Cardiac fibroblast (primary cell): ENCODE measurements at places on chromosomes 4 and X.

GRCh38 chr4:55866290-55866907 lies 13.0 kb downstream of the EXOC1 start:
- DNase-seq: peak; percentile 98

DNA sequence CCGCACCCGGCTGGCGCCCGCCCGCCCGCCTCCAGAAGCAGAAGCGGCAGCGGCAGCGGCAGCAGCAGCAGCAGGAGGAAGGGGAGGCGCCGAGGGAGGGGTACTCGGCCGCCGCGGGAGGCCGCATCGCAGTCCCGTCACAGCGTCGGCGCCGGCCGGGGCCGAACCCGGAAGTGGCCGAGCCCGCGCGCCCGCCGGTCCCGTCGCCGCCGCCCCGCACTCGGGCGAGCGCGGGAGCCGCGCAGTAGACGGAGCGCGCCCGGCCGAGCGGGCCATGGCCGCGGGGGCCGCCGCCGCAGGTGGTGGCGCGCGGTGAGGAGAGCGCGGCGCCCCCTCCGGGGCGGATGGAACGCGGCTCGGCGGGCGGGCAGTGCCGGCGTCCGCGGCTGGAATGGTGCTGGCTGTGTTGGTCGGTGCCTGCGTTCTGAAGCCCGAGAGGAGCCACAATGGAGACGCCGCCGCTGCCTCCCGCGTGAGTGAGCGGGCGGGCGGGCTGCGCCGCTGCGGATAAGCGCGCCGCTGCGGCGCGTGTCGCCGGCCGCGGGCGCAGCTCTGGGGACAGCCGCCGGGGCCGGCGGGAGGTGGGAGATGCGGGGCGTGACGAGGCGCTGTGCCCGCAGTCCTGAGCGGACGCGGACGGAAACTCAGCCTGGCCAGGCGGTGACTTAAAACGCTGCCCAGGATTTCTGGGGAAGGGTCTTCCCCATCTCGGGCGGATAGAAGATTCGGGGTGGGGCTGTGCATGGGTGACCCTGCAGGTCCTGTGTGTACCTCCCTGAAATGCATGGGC lies at the start of gene KLHL2:
Gene KLHL2, plus strand, starts transcription at position 131 of the 790 bp plus-strand sequence. Its CDS starts 316 bp downstream, at position 447.
- DNase-seq: peak; percentile 64

DNA sequence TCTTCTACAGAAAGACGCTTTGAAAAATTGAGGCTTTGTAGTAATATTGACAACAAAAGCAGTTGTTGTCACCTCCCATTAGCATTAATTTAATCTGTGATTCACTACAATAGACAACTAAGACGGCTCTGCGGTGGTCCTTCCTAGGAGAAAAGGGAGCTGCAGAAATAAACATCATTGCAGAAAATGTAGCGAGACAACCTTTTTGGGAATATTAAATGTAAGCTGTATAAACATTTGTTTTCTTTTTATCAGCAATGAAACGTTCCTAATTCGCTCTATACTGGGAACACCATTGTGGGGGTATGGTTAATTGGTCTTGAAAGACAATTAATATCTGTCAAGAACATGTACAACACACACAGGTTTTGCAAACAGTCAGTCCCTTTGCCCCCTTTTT lies 583.3 kb upstream of the TENM3 start:
- DNase-seq: no peak

- peak; percentile 35 for DNase-seq
Observed at GRCh38 chr4:110165382-110166286, 32.8 kb downstream of the ELOVL6 start.

DNA sequence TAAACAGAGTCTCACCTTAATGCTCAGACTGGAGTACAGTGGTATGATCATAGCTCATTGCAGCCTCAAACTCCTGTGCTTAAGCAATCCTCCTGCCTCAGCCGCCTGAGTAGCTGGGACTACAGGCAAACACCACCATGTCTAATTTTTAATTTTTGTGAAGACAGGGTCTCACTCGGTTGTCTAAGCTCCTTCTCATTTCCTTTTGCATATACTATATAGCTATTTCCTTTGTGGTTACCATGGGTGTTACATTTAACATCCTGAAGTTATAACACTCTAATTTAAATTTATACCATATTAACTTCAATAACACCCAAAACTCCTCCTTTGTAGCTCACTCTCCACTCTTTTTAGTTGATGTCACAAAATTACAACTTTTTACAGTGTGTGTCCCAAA lies 114.3 kb downstream of the DCK start:
- no peak for DNase-seq

- peak; percentile 41 for DNase-seq
Observed at GRCh38 chrX:30065226-30065625, 150.1 kb upstream of the MAGEB2 start.

DNA sequence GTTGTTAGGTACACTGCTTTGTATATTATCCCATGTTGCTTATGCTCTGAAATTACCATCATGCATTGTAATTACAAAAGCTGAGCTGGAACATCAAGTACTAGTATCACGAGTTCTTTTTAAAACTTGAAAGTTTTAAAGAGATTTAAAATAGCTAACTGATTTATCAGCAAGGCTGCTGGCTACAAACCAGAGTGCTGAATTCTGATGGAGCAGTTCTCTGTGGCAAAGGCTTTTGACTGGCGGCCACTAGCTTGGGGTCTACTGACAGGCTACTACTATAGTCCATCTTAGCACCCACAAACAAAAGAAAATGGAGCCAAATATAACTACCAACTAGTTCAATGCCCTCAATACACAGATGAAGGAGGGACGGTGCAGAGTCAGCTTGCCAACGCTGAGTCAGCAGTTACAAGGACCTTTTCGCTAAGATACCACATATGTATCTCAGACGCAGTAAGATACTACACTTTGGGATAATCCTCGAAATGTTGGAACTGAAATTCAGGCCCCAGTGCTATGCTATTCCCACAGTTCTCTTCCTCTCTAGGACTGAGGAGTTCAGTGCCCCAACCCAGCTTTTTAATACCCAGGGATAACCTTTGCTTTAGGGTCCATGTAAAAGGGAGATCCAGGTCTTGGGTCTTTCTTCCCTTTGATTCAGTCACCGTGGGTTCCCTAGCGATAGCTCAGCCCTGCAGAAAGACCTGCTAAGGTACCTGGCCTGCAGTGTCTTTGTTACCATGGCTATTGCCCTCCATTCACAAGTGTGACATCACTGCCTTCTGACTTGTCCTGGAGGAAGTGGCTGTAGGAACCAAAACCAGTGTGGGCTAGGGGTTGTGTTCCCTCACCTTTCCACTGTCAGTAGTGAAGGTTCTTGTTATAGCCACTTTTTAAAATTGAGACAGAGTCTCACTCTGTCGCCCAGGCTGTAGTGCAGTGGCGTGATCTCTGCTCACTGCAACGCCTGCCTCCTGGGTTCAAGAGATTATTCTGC lies 22.8 kb downstream of the MFAP3L start:
- DNase-seq: peak; percentile 12

DNA sequence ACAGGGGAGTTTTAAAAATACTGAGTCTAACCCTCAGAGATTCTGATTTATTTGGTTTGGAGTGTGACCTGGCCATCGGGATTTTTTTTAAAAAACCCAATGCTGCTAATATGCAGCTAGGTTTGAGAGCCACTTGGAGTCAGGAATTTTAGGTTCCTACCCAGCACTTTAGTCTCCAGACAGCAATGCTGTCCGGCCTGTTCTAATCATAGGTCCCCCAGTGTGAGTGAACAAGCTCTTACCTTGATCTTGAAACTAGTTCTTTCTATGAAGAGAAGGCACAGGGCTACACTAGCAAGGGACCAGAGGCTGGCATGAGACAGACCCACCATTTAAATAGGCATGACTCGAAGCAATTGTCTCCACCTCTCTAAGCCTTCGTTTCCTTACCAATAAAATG lies 103.5 kb downstream of the SMIM20 start:
- DNase-seq: no peak

DNA sequence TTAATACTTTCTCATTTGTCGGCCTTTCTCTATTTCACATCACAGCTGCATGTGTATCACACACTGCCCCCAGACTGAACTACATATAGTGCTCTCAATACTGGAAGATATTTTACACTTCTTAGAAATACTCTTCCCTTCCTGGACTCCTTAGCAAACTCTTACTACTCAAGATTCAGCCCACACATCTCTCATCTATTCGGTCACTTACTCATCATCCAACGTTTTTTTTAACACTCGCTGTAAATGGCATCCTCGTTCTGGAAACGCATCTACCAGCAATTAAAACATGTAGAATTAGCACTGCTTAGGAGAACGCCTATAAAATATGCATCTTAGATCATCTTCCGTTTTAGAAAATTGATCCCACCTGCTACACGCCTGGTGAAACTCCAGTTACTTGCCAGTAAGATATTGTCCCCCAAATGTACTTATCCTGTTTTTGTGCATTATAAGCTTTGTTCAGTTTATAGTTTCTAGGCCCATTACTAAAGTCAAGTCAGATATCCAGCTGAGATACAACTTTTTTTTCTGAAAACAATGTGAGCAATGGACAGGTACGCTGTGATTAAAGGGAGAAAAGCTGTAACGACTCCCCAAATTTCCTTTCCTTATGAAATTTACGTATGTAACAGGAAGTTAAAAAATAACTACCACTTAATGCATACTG lies 1.0 kb downstream of the LRP2BP start:
- no peak for DNase-seq

DNA sequence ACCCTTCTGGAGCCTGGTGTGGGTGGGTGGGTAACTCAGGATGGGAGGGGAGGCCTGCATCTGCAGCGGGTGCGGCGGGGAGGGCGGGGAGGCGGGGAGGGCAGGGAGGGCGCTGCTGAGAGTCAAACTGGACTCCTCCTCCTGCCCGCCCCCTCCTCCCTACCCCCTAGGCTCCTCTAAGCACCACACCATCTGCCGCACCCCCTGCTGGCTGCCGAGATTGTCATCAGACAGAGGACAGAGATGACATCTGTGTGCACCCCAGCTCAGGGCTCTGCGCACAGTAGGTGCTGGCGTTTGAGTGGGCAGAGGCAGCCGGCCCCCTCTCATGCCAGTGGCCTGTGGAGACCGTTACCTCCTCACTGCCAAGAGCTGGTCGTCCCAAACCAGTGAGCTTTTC lies 10.6 kb upstream of the HMX1 start:
- no peak for DNase-seq

DNA sequence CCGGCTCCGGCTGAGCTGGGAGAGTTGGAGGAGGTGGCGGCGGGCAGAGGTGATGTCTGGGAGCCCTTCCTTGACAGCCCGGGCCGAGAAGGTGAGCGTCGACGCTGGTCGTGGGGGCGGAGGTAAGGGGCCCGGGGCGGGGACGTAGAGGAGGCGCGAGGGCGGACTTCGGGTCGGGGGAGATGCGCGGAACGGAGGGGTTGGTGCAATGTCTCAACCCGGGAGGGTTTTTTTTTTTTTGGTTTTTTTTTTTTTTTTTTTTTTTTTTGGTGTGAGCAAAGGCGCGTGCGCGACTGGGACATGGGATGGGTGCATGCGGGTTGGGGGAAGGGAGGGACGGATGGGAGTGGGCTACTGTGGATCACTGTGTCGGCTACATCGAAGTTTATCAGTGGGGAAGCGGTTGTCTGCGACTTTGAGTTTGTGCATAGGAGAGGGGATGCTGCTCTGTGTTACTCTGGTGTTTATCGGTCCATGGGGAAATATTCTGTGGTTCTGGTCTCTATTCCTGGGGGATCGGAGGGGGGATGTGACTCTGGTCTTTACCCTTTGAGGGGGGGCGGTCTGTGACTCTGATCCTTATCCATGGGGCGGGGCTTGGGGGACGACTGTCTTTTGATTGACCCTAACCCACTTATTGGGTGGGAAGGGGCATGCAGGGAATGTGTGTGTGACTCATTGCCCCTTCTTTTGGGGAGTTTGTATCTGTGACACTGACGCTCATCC lies 537 bp downstream of the RBM10 start:
- DNase-seq: no peak
